Uterus (tissue), 4 donors: ENCODE measurements at places on chromosomes 3 and 15. TPM values are rescaled to one million over a fixed set of nuclear protein-coding genes. Genes with fewer than 3 reads are reported as not detected.
A peak's percentile ranks its signal among the peaks of the same experiment; 100 is the strongest.

DNA sequence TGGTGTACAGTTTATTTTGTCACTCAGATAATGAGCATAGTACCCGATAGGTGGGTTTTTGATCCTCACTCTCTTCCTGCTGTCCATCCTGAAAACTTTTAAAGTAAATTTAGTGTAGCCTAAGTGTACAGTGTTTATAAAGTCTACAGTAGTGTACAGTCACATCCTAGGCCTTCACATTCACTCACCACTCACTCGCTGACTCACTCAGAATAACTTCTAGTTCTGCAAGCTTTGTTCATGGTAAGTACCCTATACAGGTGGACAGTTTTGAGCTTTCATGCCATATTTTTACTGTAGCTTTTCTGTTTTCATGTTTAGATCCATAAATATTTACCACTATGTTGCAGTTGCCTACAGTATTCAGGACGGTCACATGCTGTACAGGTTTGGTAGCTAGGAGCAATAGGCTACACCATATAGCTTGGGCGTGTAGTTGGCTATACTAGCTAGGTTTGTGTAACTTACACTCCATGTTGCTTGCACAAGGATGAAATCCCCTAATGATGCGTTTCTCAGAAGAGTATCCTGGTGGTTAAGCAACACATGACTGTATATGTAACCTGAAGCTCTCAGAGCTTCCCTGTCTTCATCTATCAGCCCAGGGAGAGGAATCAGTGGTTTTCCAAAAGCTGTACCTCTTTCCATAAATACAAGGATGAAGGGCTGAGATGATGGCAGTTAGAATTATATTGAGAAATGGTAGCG is 87.6 kb upstream of the SLC25A26 start:
- H3K4me3 ChIP-seq = no peak overlapping the region
- H3K27me3 ChIP-seq = no peaks in the 10 kb centered on the region
- no peaks in the 10 kb centered on the region for H3K4me1 ChIP-seq
- no peaks in the 10 kb centered on the region for H3K36me3 ChIP-seq
- no peak overlapping the region for H3K27ac ChIP-seq

- H3K27ac ChIP-seq = peak overlapping the region; percentile 88
- H3K36me3 ChIP-seq = no peaks in the 10 kb centered on the region
- no peak overlapping the region for H3K4me3 ChIP-seq
- H3K4me1 ChIP-seq = peaks cover 20% of the 10 kb centered on the region
- DNase-seq = no peak
Observed at GRCh38 chr3:66481071-66482017, 19.5 kb downstream of the LRIG1 start.

GRCh38 chr3:39106851-39107387 is 508 bp downstream of the GORASP1 start:
- peak overlapping the region; percentile 63 for H3K4me3 ChIP-seq
- H3K27me3 ChIP-seq = no peaks in the 10 kb centered on the region
- no peaks in the 10 kb centered on the region for H3K36me3 ChIP-seq
- H3K27ac ChIP-seq = peak overlapping the region; percentile 92
- peaks cover 5% of the 10 kb centered on the region for H3K4me1 ChIP-seq
- peak; percentile 58 for DNase-seq

DNA sequence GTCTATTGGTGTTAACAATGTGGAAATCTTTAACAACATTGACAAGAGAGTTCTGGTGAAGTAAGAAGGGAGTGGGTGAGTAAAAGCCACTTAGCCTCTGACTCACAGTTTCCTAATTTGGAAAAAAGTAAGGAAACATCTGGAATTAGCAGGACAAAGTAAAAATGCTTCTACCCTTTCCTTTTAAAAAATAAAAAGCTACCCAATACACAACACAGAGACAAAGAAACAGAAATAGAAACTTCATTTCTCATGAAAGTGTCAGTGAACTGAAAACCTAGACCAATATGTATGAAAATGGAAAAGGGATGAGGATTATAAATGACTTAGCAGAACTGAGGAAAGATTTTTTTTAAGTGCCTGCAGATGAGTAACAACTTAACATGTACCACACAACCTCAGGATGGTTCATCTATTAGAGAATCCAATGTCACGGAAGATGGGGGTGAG is 65.4 kb downstream of the SSR3 start:
- H3K36me3 ChIP-seq = no peaks in the 10 kb centered on the region
- no peaks in the 10 kb centered on the region for H3K4me1 ChIP-seq
- no peak for DNase-seq
- H3K4me3 ChIP-seq = no peak overlapping the region
- no peaks in the 10 kb centered on the region for H3K27me3 ChIP-seq

DNA sequence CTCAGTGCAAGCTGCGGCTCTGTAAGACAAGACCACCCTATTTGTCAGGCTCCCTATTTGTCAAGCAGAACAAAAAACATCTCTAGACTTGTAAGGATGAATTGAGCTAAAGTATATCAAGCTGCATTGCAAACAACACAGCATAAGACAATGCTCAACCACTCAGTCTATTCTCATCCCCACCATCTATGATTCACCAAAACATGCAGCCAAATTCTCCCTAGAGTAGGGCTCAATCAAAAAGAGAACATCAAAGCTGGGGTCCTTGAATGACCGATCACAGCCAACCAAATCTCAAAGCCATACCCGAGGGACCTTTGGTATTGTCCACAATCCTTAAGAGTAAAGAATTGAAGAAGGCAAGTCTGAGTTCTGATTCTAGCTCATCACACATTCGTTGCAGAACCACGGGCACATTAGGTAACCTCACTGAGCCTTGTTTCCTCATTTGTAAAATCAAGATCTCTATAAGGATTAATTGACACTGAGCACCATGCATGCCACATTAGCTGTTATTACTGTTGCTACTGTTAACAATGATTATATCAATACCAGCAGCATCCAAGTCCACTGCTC is 31.2 kb downstream of the RFTN1 start:
- no peaks in the 10 kb centered on the region for H3K36me3 ChIP-seq
- DNase-seq = no peak
- peak overlapping the region; percentile 33 for H3K27ac ChIP-seq
- peaks cover 10% of the 10 kb centered on the region for H3K4me1 ChIP-seq

- H3K27me3 ChIP-seq = no peaks in the 10 kb centered on the region
- no peak for DNase-seq
- H3K27ac ChIP-seq = no peak overlapping the region
- H3K4me3 ChIP-seq = no peak overlapping the region
- no peaks in the 10 kb centered on the region for H3K4me1 ChIP-seq
- no peaks in the 10 kb centered on the region for H3K36me3 ChIP-seq
Observed at GRCh38 chr15:91465696-91466095, 365.6 kb downstream of the SV2B start.

GRCh38 chr15:61122647-61123375 is 106.3 kb downstream of the RORA start:
- no peak for DNase-seq
- H3K4me1 ChIP-seq = no peaks in the 10 kb centered on the region
- H3K27me3 ChIP-seq = no peaks in the 10 kb centered on the region
- no peak overlapping the region for H3K4me3 ChIP-seq
- H3K27ac ChIP-seq = no peak overlapping the region

GRCh38 chr3:54146506-54147239 is 24.3 kb downstream of the CACNA2D3 start:
- H3K4me1 ChIP-seq = no peaks in the 10 kb centered on the region
- no peaks in the 10 kb centered on the region for H3K36me3 ChIP-seq
- DNase-seq = no peak

DNA sequence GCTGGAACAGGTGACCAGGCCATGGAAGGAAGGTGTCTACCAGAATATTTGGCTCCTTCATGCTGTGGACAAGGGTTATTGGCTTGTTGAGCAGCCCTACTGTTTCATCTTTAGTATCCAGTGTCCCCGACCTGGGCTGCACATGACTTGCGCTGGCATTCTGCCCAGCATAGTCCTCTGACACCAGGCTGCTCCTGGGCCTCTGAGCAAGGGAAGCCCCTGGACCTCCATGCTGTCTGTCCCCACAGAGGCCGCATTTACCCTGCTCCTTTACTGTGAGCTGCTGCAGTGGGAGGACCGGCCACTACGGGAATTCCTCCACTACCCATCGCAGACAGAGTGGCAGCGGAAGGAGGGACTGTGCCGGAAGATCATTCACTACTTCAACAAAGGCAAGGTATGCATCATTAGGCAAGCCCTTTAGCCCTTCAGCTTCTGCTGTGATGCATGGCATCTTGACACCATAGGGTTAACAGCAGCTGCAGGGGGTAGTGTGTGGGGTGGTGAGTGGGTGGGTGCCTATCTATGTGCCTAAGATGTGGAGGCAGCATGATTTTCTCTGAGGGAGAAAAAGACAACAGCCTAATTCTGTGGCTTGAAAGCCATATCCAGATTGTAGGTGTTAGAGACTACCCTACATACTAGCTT is 44.0 kb upstream of the MANF start:
- no peaks in the 10 kb centered on the region for H3K27me3 ChIP-seq
- no peaks in the 10 kb centered on the region for H3K36me3 ChIP-seq
- no peak overlapping the region for H3K4me3 ChIP-seq
- no peaks in the 10 kb centered on the region for H3K4me1 ChIP-seq

DNA sequence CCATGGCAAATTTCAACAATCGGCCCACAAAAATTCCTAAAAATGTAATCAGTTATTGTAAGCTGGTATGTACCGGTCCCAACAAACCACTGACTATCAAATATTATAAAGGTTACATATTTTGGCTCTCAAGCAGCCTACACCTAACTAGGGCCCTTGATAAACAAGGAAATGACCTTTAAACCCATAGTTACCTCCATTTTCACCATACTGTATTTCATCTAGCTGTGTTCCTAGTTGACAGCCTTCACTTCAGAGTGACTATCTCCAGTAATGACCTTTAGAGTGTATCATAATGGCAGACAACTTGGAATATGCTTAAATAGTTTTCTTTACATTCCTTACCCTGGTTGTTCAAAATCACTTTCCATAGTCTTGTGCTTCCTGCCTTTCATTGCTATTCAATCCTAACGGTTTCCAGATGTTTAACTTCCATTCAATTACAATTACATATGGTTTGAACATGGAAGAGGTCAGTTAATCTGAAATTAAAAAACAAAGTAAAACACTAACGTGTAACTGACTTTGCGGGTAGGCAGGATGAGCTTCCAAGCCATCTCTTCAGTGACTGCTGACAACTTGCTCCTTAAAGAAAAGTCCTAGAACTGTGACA is 111.9 kb upstream of the TSC22D2 start:
- H3K4me1 ChIP-seq = no peaks in the 10 kb centered on the region
- no peak overlapping the region for H3K27ac ChIP-seq
- no peaks in the 10 kb centered on the region for H3K36me3 ChIP-seq
- H3K4me3 ChIP-seq = no peak overlapping the region

GRCh38 chr3:179526989-179527391 is 35.7 kb upstream of the ACTL6A start:
- H3K4me3 ChIP-seq = no peak overlapping the region
- DNase-seq = peak; percentile 46
- no peaks in the 10 kb centered on the region for H3K27me3 ChIP-seq
- no peaks in the 10 kb centered on the region for H3K4me1 ChIP-seq
- no peaks in the 10 kb centered on the region for H3K36me3 ChIP-seq

- H3K4me1 ChIP-seq = peaks cover 8% of the 10 kb centered on the region
- peak overlapping the region; percentile 81 for H3K27ac ChIP-seq
- no peak for DNase-seq
- H3K27me3 ChIP-seq = no peaks in the 10 kb centered on the region
- H3K36me3 ChIP-seq = no peaks in the 10 kb centered on the region
- H3K4me3 ChIP-seq = no peak overlapping the region
Observed at GRCh38 chr3:102178817-102179216, 256.0 kb upstream of the ZPLD1 start.

DNA sequence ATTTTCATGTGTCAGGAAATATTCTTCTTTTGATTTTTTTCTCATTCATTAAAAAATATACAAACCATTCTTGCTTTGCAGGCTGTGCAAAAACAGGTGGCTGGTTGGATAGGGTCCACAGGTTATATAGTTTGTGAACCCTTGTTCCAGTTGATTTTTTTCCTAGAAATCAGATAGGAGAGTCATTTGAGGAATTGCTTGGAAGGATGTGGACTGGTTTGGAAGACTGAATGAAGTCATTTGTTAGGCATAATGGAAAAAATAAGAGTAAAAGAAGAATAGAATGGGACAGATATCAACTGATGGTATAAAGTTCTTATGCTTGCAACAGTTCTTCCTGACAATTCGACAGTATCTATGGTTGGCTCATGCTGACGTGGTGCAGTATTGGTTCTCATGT is 189.4 kb downstream of the PTPRG start:
- H3K4me1 ChIP-seq = no peaks in the 10 kb centered on the region
- no peak for DNase-seq
- no peak overlapping the region for H3K27ac ChIP-seq
- no peaks in the 10 kb centered on the region for H3K27me3 ChIP-seq

- no peaks in the 10 kb centered on the region for H3K4me1 ChIP-seq
- DNase-seq = no peak
- H3K36me3 ChIP-seq = no peaks in the 10 kb centered on the region
Observed at GRCh38 chr3:148914936-148915690, 50.0 kb downstream of the CPA3 start.

DNA sequence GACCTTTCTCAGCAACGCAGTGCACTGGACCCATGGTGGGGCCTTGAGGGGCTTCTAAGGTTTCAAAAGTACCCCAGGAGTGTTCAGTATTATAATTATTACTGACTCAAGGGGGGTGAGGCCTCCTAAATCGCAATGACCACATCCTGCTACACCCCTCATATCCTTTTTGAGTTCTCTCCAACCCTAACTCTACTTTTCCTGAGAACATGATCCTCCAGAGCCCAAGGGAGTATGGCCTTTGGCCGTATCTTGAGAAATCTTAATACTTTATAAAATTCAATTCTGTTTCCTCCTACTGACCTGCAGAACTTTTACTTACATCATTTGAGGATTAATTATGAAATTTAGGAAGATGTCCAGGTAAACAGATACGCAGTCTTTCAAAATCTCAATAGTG is 30.4 kb upstream of the RARRES1 start:
- H3K27me3 ChIP-seq = no peaks in the 10 kb centered on the region
- DNase-seq = no peak
- peaks cover 3% of the 10 kb centered on the region for H3K4me1 ChIP-seq
- no peaks in the 10 kb centered on the region for H3K36me3 ChIP-seq
- peak overlapping the region; percentile 19 for H3K27ac ChIP-seq

DNA sequence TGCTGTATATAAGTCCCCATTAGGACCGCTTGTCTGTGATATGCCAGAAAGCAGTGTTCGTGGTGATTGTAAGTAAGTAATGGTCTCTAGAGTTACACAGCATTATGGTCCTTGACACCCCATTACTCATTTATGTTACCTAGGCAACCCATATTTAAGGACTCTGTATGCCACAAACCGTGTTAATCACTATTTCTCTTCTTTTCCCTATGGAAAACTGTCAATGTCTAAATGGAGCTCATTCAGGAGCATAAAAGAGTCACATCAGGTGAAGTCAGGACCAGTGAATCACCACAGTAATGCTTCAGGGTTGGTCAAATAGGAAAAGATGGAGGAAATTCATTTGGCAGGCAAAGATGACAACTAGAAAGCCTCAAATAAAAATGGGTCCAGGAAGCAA is 146.6 kb upstream of the PEX5L start:
- no peaks in the 10 kb centered on the region for H3K36me3 ChIP-seq
- H3K27me3 ChIP-seq = no peaks in the 10 kb centered on the region
- DNase-seq = no peak
- no peaks in the 10 kb centered on the region for H3K4me1 ChIP-seq

GRCh38 chr15:91102546-91103330 is 2.7 kb downstream of the SV2B start:
- no peaks in the 10 kb centered on the region for H3K27me3 ChIP-seq
- no peak for DNase-seq

The LOXL1 gene
- 68.4 TPM for total RNA-seq

The WNT5A gene
- total RNA-seq = 96.5 TPM

The DCUN1D1 gene
- total RNA-seq = 13.1 TPM

The PRRT3 gene
- 3.2 TPM for total RNA-seq

The IL12A gene
- 0.73 TPM for total RNA-seq

The VGLL3 gene
- 37.5 TPM for total RNA-seq

The SEMA6D gene
- total RNA-seq = 1.5 TPM

The UROC1 gene
- total RNA-seq = not detected

The EDC3 gene
- 9.4 TPM for total RNA-seq

The MUC13 gene
- not detected for total RNA-seq

The ZNF660 gene
- 7.6 TPM for total RNA-seq

The CYP8B1 gene
- not detected for total RNA-seq

The GOLGA6L7 gene
- not detected for total RNA-seq

The RLBP1 gene
- not detected for total RNA-seq
